ENCODE measurements at places on chromosomes 13 and 19. TPM values are rescaled to one million over a fixed set of nuclear protein-coding genes. Genes with fewer than 3 reads are reported as not detected.

STARD13 gene
- total RNA-seq: 3.4 TPM

SCGB2B2 gene
- 0.09 TPM for total RNA-seq

ZNF296 gene
- total RNA-seq: 0.17 TPM

ZNF813 gene
- 1.9 TPM for total RNA-seq

CYP2S1 gene
- total RNA-seq: 1.4 TPM

ECSIT gene
- total RNA-seq: 34.9 TPM

CYP2A6 gene
- 0.09 TPM for total RNA-seq

TMEM259 gene
- total RNA-seq: 34.3 TPM

DCT gene
- 0.08 TPM for total RNA-seq

GRAMD1A gene
- total RNA-seq: 12.5 TPM

SBK2 gene
- not detected for total RNA-seq

GRCh38 chr19:52227196-52227940, 37.5 kb downstream of the PPP2R1A start:
- DNase-seq: no peak
- H3K4me1 ChIP-seq: no peaks in the 10 kb centered on the region

DNA sequence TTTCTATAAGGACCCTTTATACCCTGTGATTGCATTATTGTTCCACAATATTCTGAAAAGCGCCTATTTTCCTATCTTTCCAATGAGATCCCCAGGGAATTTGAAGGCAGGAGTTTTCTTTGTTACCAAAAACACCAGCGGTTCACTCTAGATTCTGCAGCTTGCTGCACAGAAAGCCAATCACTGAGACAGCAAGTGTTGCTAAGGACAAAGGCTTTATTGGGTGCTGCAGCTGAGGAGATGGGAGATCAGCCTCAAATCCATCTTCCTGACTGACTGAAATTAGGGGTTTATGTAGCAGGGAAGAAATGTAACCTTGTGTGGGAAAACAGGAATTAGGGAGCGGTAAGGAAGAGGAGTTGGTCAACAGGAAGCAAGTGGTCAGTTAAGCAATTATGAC, 42.6 kb upstream of the MYO16 start:
- H3K36me3 ChIP-seq: no peaks in the 10 kb centered on the region
- no peak overlapping the region for H3K4me3 ChIP-seq
- no peaks in the 10 kb centered on the region for H3K4me1 ChIP-seq
- no peak overlapping the region for H3K27ac ChIP-seq
- no peak for DNase-seq

- H3K4me3 ChIP-seq: no peak overlapping the region
- peak overlapping the region; percentile 64 for H3K27ac ChIP-seq
- no peaks in the 10 kb centered on the region for H3K36me3 ChIP-seq
- H3K4me1 ChIP-seq: no peaks in the 10 kb centered on the region
- peak; percentile 52 for DNase-seq
Observed at GRCh38 chr19:38003438-38004185, 96.6 kb downstream of the SIPA1L3 start.

GRCh38 chr19:13906910-13907309, 909 bp downstream of the CC2D1A start:
- H3K27me3 ChIP-seq: no peaks in the 10 kb centered on the region
- no peak for DNase-seq
- H3K36me3 ChIP-seq: no peaks in the 10 kb centered on the region
- peaks cover 28% of the 10 kb centered on the region for H3K4me1 ChIP-seq

DNA sequence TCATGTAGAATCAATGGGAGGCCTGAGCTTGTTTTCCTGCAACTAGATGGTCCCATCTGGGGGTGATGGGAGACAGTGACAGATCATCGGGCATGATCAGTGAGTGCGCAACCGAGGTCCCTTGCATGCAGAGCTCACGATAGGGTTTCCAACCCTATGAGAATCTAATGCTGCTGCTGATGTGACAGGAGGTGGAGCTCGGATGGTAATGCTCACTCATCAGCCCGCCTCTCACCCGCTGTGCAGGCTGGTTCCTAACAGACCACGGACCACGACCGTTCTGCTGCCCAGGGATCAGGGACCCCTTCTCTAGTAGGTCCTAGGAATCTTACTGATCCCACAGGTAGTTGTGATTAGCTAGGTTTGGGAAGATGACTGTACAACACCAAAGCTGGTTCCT, 23.5 kb upstream of the GARRE1 start:
- peaks cover 3% of the 10 kb centered on the region for H3K36me3 ChIP-seq
- H3K4me3 ChIP-seq: no peak overlapping the region
- no peak for DNase-seq

GRCh38 chr19:15195371-15196334, 5.1 kb downstream of the NOTCH3 start:
- H3K36me3 ChIP-seq: no peaks in the 10 kb centered on the region
- peaks cover 4% of the 10 kb centered on the region for H3K27me3 ChIP-seq
- no peak overlapping the region for H3K27ac ChIP-seq
- H3K4me1 ChIP-seq: peaks cover 3% of the 10 kb centered on the region
- no peak overlapping the region for H3K4me3 ChIP-seq

GRCh38 chr19:17909003-17909732, 23.6 kb upstream of the CCDC124 start:
- H3K4me1 ChIP-seq: no peaks in the 10 kb centered on the region
- no peak for DNase-seq
- no peak overlapping the region for H3K27ac ChIP-seq

GRCh38 chr13:27617881-27618321, 2.4 kb downstream of the LNX2 start:
- no peak overlapping the region for H3K27ac ChIP-seq
- H3K27me3 ChIP-seq: no peaks in the 10 kb centered on the region
- peaks cover 51% of the 10 kb centered on the region for H3K4me1 ChIP-seq
- DNase-seq: no peak
- H3K4me3 ChIP-seq: peak overlapping the region; percentile 39

DNA sequence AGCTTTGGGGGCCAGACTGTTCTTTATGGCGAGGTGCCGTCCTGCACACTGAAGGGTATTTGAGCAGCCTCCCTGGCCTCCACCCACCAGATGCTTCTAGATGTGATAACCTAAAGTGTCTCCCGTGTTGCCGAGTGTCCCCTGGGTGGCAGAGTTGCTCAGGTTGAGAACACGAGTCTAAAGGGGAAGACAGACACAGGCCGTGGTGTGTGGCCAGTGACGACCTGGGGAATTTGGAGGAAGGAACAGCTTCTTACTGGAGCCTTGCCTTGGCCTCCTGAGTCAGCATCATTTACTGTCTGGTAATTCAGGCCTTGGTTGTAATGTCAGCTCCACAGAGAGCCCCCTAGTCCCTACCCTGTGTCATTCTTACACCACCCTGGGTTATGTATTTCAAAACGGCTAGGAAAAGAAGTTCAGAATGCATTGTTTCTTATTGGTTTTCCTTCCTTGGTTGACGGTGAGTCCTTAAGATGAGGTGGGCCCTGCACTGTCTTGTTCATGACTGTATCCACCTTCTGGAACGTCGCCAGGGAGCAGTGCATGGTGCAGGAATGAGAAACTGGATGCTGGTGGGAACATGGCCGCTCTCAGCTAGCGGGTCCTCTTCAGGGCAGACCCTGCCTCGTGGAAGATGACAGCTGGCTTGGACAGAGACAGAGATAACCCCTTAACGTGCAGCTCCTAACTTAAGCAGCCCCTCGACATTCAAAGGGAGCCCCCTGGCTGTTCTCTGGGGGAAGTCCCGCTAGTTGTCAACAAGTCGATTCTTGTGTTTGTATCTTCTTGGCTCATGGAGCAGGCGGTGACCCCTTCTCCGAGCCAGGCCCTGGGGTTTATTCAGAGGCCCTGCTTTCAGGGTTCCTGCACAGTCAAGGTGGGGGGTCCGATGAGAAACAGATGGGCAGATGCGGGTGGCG, 7.2 kb downstream of the SIN3B start:
- H3K36me3 ChIP-seq: peaks cover 40% of the 10 kb centered on the region
- no peak for DNase-seq
- no peak overlapping the region for H3K27ac ChIP-seq
- H3K4me3 ChIP-seq: no peak overlapping the region
- H3K4me1 ChIP-seq: no peaks in the 10 kb centered on the region
- no peaks in the 10 kb centered on the region for H3K27me3 ChIP-seq

DNA sequence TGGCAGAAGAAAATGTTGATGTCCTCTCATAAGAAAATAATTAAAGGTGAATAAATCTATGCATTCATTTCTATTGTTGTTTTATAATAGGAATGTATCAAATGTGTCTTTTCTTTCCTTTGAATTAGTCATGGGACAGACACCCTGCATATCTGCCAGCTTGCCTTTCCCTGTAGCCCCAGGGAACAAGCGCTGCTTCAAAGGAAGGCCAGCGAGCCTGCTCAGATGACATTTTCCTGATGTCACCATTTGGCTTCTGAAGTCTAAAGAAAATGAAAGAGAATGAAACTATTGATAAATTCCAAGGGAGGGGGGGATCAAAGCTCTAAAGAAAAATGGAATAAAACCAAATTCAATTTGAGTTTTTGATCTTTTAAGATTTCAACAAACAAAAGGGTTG, 574.8 kb downstream of the IRS2 start:
- no peaks in the 10 kb centered on the region for H3K36me3 ChIP-seq
- H3K27me3 ChIP-seq: no peaks in the 10 kb centered on the region
- no peaks in the 10 kb centered on the region for H3K4me1 ChIP-seq
- no peak overlapping the region for H3K27ac ChIP-seq
- H3K4me3 ChIP-seq: no peak overlapping the region

GRCh38 chr13:110820322-110820721, 94.5 kb downstream of the ANKRD10 start:
- DNase-seq: no peak
- no peak overlapping the region for H3K4me3 ChIP-seq
- H3K27ac ChIP-seq: no peak overlapping the region
- no peaks in the 10 kb centered on the region for H3K36me3 ChIP-seq
- H3K4me1 ChIP-seq: peaks cover 3% of the 10 kb centered on the region

GRCh38 chr13:45332036-45332830, 8.8 kb downstream of the TPT1 start:
- no peak overlapping the region for H3K4me3 ChIP-seq
- no peak overlapping the region for H3K27ac ChIP-seq
- DNase-seq: no peak
- peaks cover 43% of the 10 kb centered on the region for H3K4me1 ChIP-seq
- H3K27me3 ChIP-seq: no peaks in the 10 kb centered on the region
- peaks cover 13% of the 10 kb centered on the region for H3K36me3 ChIP-seq
